ENCODE measurements at places on chromosomes 2 and 18.
A peak's percentile ranks its signal among the peaks of the same experiment; 100 is the strongest.

- no peak for DNase-seq
Observed at GRCh38 chr2:182816866-182817265, 49.6 kb downstream of the FRZB start.

DNA sequence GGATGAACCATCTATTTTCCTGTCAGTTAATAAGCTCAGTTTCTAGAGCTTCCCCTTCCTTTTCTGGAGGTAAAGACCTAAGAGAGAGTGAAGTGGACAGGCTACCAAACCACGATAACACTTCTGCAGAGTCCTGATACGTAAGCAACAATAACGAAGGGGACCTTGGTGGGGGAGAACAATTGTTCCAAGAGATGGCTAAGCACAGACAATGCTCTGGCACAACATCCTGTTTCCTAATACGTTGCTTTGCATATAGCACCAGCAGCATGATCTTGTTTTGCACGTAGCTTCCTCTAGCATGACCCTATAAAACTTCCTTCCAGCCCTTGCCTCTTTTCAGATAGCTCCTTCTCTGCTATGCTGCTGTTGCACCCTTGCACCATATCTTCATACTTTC lies 247.3 kb downstream of the RAD51AP2 start:
- DNase-seq = no peak

GRCh38 chr2:144495227-144496091 lies 24.5 kb downstream of the ZEB2 start:
- DNase-seq = no peak

GRCh38 chr2:3626118-3626811 lies 31.4 kb downstream of the COLEC11 start:
- DNase-seq = no peak

- no peak for DNase-seq
Observed at GRCh38 chr2:162063281-162063680, 10.7 kb downstream of the DPP4 start.

GRCh38 chr2:161177969-161178368 lies 17.7 kb downstream of the TANK start:
- no peak for DNase-seq

DNA sequence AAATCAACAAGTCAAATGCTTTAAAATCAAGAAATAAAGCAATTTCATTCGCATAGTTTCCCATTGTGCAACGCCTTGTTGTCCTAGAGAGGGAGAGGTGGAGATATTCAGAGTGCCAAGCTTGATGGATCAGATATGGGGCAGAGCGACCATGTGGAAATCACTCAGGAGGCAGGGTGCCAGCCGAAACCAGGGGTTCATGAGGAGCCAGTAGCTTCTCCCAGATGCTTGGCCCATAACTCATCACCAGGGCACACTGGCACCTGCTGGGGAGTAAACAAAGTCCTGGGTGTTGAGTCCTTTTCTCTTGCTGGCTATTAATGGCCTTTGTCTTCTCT lies 53.0 kb upstream of the ASAP2 start:
- no peak for DNase-seq

DNA sequence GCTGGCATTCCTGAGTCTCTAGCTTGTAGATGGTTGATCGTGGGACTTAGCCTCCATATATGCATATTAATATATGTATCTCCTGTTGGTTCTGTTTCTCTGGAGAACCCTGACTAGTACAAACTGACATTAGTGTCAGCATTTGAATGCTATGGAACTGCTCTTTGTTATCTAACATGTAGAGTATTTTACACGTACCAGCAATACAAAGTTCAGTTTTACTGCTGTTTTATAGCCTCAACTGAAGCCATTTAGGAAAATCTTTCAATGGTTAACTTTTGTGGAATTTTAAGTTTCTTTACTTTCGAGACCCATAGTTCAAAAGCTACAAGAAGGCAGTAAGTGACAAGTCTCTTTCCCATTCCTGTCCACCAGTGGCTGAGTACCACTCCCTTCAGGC lies 418.4 kb downstream of the NUP35 start:
- DNase-seq = no peak

GRCh38 chr2:223989206-223989855 lies 32.1 kb downstream of the MRPL44 start:
- DNase-seq = no peak

- DNase-seq = peak; percentile 2
Observed at GRCh38 chr18:11733031-11733430, 44.0 kb downstream of the GNAL start.

DNA sequence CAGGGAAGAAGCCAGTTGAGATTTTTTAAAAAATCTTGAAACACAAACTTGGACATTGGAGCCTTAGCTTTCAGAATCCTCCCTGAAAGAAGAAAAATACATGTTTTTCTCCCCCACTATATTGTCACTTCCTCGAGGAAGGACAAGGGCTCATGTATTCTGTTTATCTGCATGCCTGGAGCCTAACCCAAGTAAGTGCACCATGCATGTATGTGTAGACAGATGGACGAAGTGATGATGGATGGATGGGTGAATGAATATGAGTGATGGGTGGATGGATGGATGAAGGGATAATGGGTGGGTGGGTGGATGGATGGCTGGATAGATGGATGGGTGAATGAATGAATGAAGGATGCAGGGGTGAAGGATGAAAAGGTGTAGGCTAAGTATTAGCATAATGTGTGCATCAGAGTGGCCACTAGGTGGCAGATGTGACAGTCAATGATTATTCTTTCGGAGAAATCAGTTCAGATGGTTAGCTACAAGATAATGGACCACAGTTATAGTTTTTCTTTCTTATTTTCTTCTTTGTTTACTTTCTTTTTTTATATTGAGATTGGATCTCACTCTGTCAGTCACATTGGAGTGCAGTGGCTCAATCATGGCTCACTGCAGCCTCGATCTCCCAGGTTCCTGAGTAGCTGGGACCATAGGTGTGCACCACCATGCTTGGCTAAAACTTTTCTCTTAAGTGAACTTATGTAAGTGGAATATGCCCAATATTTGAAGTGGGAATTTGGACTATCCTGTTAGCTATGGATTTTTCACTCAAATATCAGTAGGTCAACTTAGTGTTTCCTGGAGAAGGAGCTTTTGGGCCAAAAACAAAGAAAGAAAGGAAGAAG lies 18.5 kb upstream of the CCDC93 start:
- DNase-seq = no peak

GRCh38 chr2:130837175-130837810 lies 579 bp downstream of the ARHGEF4 start:
- DNase-seq = no peak

GRCh38 chr18:26540043-26540628 lies 8.2 kb downstream of the KCTD1 start:
- no peak for DNase-seq

- DNase-seq = no peak
Observed at GRCh38 chr2:33583194-33583938, 15.7 kb downstream of the FAM98A start.

DNA sequence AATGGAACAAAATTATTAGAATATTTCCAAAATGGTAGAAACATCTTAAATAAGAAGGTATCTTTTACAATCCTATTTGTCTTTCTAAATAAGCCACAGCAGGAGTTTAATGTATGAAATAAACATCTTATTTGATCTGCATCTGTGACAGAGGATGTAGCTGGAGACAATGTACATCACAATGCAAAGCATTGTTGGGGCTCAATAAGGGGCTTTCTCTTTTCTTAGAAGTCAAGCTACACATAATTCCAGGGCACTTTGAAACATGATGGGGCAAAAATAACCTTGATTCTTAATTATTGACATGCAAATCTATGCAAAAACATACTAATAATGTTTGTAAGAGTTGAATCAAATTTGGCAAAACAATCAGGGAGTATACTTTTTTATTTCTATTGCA lies 255.1 kb downstream of the DSC3 start:
- no peak for DNase-seq

DNA sequence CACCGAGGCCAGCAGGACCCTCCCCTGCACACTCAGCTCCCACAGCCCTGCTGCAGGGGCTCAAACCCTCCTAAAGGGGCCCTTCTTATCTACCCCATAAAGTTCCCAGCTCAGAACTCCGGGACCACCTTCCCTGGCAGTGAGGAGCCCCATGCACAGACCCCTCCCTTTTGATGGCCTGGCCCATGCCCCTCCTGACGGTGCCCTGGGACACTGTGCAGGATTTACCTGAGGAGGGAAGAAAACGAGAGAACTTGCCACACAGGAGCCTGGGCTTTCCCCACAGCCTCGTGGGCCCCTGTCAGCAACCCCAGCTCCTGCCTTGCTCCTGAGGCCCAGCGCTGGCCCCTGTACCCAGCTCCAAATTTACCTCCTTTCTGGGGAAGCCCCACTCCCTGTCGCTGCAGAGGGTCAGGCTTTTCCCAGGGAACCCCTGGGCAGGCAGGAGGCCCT lies 206.3 kb upstream of the SALL3 start:
- DNase-seq = no peak

GRCh38 chr2:39141334-39142271 lies 20.8 kb upstream of the SOS1 start:
- no peak for DNase-seq

- DNase-seq = no peak
Observed at GRCh38 chr2:40658941-40659340, 207.1 kb upstream of the SLC8A1 start.

DNA sequence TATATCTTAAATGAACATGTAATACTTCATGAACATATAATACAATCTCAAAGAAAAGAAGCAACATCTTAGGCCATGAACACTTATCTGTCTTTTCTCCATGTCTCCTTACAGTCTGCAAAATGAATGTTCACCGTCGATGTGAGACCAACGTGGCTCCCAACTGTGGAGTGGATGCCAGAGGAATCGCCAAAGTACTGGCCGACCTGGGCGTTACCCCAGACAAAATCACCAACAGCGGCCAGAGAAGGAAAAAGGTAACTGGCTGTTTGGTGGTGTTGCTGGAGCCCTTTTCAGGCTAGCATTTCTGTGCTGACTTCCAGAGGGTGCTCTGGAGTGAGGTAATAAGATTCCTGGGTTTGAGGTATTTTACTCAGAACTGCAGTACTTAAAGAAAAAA lies 295.9 kb upstream of the EPAS1 start:
- no peak for DNase-seq

- no peak for DNase-seq
Observed at GRCh38 chr2:12624384-12624783, 92.4 kb upstream of the TRIB2 start.

GRCh38 chr2:20125616-20126015 lies 74.2 kb upstream of the LAPTM4A start:
- no peak for DNase-seq

DNA sequence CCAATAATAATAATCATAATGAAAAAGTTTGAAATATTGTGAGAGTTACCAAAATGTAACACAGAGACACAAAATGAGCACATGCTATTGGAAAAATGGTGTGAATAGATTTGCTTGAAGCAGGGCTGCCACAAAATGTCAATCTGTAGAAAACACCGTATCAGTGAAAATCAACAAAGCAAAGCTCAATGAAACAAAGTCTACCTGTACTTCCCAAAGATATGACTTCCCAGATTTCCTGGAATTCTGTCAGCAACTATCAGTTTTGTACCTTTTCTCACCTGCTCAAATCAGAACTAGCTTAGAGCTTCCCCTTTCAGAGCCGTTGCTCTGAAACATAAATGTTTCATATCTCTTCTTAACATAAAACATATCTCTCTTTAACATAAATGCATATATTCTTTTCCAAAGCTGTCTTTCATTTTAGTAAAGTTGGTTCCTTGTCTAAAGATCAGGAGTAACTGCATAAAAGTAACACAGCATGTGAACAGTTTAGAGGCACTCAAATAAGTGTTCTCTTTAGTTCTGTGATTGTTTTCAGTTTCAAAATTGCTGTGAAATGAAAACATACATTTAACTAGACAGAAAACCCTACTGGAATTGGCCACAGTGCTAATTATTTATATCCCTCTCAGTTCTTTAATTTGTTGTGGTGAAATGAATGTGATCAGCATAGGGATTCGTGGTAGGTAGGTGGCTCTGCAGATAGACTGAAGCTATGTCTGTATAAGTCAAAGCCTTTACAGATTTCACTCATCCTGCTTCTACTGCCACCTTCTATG lies 262.5 kb downstream of the KCNJ3 start:
- DNase-seq = no peak

DNA sequence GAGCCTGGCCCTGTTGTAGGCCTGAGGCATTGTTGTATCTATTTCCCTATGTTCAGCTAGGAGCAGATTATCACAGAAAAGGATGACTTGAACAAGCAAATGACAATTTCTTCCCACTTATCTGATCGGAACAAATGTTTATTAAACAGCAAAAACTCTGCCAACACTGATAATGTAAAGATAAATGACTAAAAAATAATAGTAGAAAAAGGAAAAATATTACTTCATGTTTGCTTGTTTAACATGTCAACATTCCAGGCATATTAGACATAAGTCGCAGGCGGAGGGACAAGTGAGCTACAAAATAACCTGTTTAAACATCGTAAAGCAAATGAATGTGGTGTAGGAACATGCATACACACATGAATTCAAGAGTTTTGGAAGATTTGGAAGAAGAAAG lies 257.9 kb downstream of the TMX3 start:
- DNase-seq = no peak

DNA sequence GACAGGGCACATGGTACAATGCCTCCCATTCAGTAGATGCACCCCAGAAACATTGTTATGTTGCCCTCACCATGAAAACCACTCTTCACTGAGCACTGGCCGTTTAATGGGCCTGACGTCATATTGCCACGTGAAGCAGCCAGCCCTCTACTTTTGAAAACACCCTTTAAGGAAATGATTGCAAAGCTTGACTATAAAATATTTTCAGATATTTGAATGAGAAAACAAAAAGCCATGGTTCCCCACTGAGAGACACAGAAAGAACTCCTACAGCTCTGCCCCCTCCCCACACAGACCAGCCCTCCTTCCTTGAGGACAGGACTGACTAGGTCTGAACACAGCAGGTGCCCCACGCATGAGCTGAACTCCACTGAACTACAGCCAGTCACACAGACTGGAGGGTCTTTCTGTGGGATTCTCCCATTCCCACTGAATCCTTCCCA lies 349.1 kb downstream of the ANAPC1 start:
- DNase-seq = no peak

All from NK-92 treated with Interleukin-12 subunit alpha and Interleukin-12 subunit beta, amount 100 ng/mL, for 24 hours (cell line).